ENCODE measurements at places on chromosomes 2 and 18.

- DNase-seq: no peak
Measured at GRCh38 chr2:236417150-236417549, 152.5 kb upstream of the ACKR3 start.

DNA sequence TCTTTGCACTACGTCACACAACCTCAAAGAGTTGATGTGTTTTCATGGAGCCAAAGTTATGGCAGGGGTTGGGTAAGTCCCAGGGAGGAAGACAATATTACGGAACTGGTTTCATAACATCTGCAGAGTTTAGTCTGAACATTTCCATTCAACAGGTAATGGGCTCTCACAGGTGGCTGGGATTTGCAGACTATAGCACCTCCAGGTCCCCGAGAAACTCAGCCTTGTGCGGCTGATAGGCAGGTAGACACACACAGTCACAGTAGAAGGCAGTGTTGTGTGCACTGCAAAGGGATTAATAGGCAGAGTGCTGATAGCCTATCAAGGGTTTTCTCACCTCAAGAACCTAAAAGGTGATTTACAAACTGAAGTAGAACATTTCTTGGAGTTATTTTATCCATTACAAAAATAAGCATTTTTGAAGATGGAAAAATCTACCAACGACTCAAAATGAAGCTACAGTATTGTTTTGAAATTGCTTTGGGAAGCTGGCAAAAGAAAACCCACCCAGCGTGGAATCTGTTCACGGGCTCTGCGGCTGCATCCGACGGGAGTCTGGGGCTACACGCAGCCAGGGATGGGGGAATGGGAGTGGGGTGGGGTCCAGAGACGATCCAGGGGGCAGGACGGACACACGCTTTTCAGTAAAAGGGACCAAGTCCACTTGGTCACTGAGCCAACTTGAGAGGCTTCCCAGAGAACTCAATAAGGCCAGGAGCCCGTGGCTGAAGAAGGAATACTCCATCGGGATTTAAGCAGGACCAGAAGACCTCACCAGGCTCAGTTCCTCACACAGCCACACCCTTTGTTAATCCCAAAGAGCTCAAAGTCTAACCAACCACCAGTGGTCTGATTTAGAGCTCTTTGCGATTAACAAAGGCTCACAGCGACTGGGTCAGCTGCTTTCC lies 82.9 kb downstream of the CHRNA1 start:
- no peak for DNase-seq

DNA sequence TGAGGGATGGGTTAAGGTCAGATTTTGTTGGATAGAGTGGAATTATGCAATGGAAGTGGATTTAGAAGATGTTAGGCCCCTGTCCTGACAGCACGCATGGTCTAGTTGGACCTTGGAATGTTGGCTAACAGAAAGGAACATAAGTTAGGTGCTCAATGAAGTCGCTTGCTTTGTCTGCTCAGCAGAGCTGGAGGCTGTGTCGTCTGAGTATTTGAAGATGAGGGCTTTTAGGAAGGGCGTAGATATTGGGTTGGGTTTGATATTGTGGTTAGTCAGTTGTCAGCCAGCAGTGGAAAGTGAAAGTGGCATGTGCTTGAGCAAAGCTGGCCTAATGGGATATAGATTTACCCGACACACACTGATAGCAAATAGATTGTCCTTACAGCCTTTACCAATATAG lies 239.3 kb downstream of the PRKCE start:
- DNase-seq: no peak

- no peak for DNase-seq
Measured at GRCh38 chr18:56888978-56889377, 237.8 kb downstream of the WDR7 start.

DNA sequence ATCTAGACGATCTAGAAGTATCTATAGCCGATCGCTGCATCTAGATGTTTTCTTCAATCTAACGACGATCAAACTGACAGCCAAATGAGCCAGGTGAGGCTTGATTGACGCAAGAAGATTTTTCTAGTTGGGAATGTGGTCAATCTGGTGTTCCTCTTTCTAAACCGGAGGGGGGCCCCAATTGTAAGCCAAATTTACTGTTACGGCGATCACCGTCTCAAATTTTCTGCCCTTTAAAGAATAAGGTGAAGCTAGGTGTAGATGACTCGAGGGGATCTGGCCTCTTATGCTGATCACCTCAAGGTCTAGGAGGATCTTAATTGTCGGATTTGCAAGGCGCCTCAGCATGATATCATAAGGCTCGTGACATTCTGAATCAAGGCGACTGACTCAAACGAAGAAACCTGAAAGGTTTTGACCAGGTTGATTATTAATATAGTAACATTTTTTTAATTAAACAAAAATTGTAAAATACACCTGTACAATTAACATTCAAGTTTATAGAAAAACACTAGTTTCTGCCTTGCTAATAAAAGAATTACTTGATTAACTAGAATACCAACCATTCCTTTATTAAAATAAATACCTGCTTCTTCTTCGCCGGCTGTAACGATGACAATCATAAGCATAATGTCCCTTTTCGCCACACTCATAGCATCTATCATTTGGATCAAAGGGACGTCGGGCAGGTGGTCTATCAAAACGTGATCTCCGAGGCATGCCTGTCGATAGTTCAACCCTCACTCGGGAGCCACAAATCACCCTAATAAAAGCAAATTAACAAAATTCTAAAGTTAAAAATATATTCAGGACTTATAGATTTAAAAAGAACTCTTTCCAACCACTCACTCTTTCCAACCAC lies 2.0 kb downstream of the SRSF7 start:
- no peak for DNase-seq

- no peak for DNase-seq
Measured at GRCh38 chr2:57842531-57842930, 204.1 kb upstream of the VRK2 start.

DNA sequence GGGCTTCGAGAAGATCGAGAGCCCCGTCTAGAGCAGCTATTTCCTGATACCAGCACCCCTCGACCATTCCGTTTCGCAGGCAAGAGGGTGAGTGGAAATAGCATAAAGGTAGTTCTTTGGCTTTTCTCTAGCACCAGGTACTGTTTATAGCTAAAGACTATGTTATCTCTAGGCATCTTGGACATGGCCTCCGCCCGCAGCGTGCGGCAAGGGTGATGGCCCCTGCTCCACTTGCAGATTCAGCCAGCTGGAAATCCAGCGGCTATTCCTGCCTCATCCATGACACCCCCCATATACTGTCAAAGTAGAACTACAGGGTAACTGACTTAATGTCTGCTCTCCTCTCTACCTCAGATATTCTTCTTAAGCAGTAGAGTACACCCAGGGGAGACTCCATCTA lies 3.3 kb downstream of the AGBL5 start:
- no peak for DNase-seq

GRCh38 chr2:219631406-219631891 lies 4.0 kb downstream of the SLC4A3 start:
- no peak for DNase-seq

DNA sequence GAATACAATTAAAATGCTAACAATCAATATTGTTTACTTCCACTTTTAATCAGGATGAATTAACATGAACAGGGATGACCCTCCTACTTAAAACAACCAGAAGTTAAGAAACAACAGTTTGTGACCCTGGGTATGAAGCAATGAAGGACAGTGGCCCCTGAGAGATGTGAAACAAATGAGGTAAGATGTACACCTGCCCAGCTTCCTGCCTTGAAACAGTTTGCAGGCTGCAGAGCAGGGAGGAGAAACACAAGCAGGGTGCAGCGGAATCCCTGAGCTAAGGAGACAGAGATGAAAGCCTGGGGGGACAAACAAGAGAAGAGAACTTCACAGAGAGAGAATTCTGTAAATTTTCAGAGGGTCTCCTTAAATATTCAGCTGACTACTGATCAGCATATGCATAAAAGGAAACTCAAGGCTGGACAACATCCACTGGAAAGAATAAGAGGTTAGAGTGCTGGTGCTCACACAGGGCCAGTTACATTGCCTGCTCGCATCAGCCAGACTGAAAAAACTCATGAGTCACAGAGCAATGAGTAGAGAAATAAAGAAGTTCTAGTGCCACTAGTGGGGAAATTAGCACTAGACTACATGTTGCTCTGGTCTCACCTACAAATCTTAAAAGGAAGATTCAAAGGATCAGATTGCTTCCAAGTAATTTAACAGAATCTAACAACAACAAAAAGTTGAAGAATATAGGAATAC lies 106.4 kb downstream of the PID1 start:
- no peak for DNase-seq

DNA sequence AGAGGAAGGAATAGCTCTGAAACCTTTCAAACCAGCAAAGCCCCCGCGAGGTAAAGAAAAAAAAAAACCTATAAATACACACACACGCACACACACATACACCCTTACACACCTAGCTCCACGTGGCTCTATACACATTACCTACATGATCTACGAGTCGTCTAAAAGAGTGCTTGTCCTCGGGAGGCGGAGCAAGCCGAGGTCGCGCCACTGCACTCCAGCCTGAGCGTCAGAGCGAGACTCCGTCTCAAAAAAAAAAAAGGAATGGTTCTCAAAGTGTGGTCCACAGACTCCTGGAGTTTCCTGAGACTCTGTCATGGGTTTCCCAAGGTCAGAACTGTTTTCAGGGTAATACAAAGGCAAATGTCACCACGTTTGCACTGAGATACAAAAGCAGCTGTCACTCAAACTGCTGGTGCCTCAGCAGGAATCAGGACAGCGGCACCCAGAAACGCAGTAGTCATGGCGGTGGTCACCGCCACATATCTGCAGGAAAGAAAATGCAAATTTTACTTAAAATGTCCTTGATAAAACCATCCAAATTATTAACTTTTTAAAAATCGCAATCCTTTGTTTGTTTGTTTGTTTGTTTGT lies 130.0 kb upstream of the GPC1 start:
- no peak for DNase-seq

DNA sequence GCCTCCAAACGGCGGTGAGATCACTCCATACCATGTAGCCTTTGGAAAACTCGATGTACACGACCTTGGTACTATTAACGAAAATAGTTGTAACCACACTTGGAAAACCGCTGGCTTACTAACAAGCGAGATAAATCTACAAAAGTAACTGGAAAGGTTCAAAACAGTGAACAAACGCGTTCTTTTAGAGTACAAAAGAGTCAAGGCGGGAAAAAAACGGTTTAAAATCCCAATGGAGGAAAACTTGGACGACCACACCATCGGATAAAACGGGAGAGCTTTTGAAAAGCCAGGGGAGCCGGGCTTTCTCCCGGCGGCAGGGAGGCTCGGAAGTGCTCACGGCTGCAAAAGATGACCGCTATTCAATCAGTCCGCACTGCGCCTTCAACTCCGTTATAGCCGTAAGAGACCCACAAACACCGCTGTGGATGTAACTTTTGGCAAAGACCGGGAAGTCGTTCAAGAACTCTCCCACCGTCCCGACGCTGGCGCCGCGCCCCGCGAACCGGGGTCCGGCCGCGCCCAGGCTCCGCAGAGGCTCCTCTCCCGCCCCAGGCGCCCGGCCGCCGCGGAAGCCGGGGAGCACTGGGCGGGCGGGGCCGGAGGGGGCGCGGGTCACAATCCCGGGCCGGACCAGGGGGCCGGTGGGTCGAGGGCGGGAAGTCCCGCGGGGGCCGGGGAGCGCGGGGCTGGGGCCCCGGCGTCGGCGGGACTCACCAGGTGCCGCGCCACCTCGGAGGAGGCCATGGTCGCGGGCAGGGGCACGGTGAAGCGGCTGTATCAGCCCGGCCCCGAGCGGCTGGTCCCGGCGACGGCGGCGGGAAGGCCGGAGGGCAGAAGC lies 465 bp downstream of the SEPTIN10 start:
- no peak for DNase-seq

DNA sequence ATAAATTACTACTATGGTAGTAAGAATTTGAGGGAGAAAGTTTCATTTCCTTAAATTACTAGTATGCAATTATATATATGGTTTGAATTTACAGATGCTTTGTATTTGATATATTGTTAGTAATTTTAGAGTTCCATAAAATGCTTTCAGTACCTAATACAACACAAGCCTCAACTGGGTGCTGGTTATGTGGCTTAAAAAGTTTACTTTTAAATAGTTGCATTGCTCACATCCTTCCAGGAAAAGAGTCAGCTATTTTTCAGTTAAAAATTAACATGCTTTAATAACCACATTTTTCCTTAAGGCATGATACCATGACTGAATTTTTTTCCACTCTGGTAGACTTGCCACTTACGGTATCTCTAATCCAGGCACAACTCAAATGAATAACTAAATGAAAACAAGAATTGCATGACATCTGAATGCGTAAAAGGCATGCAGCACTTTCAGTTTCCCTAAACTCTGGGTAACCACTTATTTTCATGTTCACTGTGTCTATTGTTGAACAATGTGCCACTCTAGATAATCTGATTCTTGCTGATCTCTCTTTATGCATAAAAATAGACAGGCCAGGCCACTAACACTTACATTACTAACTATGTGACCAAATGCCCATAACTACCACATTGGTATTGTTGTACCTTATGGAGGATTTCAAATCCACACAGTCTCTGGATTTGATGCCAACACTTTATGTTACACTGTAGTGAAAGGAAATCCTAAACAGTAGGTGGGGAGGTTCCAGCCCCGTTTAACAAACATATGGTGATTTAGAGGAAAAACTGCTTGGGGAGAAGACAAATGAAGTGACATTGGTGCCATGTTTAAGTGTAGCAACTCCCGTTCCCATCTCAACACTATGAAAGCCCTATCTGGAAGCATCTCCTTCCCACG lies 35.5 kb upstream of the SLC35F5 start:
- DNase-seq: no peak

DNA sequence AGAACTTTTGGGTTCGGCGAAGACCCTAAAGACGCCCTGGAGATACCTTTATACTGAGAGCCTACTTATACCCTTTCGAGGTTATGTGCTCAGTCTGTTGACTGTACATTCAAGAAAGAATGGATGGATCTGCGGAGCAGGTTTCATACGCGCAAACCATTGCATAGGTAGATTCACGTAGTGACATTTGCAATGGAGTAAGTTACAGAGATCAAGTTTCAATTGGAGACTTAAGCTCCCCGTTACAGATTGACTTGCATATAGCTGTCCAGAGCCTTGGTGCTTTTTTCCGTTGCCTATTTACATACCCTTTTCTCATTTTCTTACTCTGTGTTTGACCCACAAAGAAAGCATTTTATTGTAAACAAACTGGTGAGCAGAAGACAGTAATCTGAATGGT lies 923 bp downstream of the PSMD1 start:
- DNase-seq: no peak

- DNase-seq: no peak
Measured at GRCh38 chr2:219228041-219228910, 1.2 kb downstream of the ATG9A start.

GRCh38 chr2:53903011-53903410 lies 43.2 kb upstream of the GPR75 start:
- no peak for DNase-seq

DNA sequence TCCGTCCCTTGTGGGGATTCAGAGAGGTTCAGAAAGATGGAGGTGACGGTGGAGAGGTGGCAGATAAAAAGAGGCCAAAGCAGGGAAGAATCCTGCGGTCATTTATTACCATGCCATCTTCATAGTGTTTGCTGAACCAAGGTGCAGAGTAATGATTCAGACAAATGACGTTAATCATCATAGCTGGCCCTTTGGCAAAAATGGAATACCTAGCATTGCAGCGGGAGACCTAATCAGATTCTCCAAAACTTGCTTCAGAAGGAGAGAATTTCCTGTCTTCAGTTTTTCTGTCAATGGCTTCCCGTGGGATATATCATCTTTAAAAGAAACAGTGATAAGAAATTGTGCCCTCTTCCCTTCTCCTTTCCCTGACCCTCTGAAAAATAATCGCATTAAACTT lies 175.4 kb downstream of the PTGR3 start:
- DNase-seq: no peak

GRCh38 chr2:40510304-40510703 lies 58.4 kb upstream of the SLC8A1 start:
- no peak for DNase-seq
